ENCODE measurements at places on chromosomes 12 and 14. TPM values are rescaled to one million over a fixed set of nuclear protein-coding genes. Genes with fewer than 3 reads are reported as not detected.

The GPR137C gene
- 2.2 TPM for total RNA-seq

DNA sequence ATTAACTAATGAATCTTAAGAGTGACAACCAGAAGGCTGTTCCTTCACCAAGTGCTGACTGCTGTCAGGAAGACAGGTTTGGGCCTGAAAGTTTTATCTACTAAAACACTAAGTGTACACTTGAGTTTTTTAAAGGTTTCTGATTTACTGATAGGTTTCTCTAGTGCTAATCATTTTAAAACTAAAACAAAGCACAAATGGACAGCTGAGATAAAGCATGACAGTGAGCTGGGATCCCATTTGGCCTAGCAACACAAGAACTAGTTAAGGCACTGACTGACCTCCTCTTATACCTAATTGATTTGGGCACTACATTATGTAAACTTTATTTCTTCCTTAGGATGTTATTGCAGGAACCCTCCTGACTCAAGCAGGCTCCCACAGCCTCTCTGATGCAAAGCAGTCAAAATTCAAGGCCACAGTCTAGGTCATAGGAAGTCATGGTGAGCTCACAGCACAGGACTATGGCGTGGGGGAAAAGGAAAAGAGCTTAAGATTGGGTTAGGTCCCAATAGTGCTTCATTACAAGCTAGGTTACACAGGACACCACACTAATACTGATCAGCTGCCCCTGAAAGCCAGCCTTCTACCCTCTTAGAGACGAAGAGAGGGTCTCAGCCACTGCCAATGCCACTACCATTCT lies 3.5 kb downstream of the STXBP6 start:
- DNase-seq: no peak

GRCh38 chr12:76470028-76470939 lies 89.3 kb downstream of the OSBPL8 start:
- DNase-seq: no peak

The STXBP6 gene
- total RNA-seq: 16.4 TPM

The CLEC1A gene
- 5.0 TPM for total RNA-seq

GRCh38 chr12:32031109-32031508 lies 71.9 kb downstream of the RESF1 start:
- DNase-seq: no peak

The TMEM117 gene
- 5.9 TPM for total RNA-seq

- DNase-seq: no peak
Measured at GRCh38 chr12:57276935-57277563, 26.1 kb upstream of the STAC3 start.

Measured in heart right ventricle (tissue), 16 donors.